Stimulated activated CD8-positive, alpha-beta memory T cell treated with anti-CD3 and anti-CD28 coated beads, Interleukin-7, amount 100 ng/mL, for 24 hours (primary cell): ENCODE measurements at places on chromosomes 2 and 18.

GRCh38 chr2:24020244-24020643, 10.4 kb downstream of the MFSD2B start:
- DNase-seq, result no peak

DNA sequence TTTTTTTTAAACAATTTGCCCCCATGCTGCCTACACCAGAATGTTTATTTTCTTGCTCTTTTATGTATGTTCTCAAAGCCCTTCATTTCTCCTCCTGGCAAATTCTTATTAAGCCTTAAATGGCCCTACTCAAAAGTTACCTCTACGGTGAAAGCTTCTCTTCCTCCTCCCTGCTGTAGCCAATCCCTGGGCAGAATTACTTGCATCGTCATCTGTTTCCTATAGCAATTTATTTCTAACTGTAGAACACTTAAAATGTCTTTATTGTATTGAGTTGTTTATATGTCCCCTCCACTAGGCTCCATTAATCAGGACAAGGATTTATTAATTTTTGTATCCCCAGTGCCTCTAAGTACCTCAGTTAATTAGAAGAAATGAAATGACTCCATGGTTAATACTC, 2.5 kb upstream of the RAD51AP2 start:
- no peak for DNase-seq

- no peak for DNase-seq
Observed at GRCh38 chr18:68402784-68403183, 312.1 kb downstream of the TMX3 start.

DNA sequence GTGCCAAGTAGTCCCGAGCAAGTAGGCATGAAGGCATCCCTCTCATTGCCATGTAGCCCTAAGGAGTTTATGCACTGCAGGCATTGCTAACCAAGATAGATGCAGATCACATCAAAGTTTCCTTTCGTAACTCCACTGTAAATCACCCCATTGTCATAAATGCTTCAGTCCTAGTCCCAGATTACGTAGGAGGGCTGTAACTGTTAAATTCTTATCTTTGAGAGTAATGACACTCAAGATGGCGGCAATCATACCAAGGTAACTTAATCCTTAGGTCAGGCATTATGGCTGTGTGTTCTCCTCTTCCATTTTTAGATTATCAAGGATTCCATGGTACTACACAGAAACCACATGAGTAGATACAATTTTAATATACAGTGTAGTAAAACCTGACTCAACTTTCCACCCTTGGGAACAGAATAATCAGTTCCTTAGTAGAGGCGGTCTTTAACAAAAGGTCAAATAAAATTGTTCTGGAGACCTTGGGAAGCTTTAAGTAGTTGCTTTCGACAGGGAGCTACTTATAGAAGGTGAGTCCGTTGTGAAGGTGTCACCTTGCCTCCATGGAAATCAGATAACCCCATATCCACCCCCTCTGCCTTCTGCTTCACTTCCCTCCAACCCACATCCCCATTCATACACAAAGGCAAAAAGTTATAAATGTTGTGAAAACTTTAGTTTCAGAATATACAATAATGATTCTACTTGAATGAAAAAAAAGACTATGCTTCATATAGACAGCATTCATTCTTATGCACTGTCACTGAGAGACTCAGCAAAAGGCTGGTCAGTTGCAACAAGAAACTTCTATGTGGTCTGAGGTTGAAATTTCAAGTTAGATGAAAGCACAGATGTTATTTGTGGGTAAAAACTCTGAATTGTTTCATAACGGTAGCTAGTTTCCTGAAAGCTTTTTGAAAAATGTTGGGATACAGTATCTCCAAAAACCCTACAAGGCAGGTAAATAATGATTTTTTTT, 64.8 kb upstream of the GALNT5 start:
- no peak for DNase-seq

DNA sequence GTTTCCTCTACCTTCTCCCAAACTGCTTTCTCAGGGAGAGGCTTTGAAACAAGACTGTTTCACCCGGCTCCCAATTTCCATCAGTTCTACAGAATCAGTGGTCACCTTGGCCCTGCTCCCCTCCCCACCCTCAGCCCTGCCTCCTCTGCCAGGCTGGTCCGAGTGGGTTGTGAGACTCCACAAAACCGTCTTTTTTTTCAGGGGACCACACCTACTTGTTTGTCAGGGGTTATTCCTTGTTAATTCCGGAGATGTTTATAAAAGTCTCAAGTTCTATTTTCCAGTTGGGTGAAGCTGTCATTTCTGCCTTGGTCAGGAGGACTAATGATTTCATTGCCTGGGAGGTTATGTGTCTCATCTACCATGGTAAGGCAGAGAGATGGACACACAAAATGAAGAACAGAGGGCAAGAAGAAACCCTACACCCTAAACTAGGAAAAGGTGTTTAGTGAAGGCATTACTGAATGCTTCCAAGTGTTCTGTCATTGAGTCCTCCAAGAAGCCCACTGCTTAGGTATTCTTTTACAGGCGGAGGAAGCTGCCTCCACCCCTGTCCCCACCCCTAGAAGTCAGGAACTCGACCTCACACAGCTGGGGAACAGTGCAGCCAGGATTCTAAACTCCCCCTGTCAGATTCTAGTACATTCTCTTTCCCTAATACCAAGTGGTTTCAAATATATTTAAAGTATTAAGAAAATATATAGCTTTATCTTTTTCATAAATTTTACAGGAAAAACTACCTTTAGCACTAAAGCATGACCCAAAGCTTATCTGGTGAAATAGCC, 46.3 kb downstream of the COPS8 start:
- DNase-seq, result no peak

GRCh38 chr2:203898657-203899056, 31.1 kb downstream of the CTLA4 start:
- no peak for DNase-seq

- no peak for DNase-seq
Observed at GRCh38 chr2:48938231-48938630, 182.7 kb upstream of the LHCGR start.

DNA sequence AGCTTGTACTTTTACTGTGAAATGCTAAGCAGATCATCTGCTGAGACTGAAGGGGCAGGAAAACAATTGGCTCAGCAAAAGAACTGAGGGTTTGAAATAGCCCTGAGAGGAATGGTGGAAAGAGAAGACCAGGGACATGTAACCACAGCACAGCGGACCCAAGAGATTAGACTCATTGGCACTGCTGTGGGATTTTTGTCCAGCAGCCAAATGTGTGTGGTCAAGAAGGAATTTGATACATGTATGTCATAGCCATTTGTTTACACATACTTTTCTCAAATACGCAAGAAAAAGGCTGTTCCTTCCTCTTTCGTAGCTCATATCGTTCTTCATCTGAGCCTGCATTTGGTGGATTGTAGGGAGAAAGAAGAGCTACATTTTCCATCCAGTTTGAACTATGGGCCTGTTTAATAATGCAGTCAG, 73.8 kb downstream of the TRABD2A start:
- no peak for DNase-seq

GRCh38 chr18:54261894-54262293, 7.4 kb upstream of the POLI start:
- no peak for DNase-seq

- no peak for DNase-seq
Observed at GRCh38 chr2:100718065-100718629, 101.8 kb upstream of the NPAS2 start.

DNA sequence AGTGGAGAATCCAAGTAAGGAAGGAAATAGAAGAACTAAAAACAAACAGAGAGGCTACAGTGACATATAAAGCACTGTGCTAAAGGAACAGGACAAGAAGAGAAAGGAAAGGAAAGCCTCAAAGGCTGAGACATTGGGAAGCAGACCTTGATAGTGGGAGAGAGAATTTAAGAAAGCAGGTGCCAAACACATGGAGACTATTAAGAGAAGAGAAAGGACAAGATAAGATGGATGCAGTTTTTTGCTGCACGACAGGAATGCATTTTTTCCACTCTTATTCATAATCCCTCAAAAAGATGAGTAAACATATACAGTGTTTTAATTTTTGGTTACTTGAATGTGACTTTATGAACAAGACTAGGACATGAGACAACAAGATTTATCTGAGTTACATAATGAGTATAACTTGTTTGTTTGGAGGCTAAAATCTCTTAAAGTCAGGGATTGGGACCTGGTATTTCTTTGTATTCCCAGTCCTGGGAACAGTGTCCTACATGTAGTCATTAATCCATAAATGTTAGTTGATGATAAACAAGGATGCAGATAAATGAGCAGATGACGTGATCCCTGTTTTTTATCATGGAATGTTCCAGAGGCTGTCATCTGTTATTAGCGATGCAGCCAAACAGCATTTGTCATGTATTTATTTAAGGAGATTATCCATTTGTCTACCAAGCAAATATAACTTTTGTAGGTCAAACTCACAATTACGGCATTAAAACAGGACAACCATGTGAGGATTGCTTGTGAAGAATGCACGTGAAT, 141.7 kb downstream of the DNER start:
- DNase-seq, result no peak

DNA sequence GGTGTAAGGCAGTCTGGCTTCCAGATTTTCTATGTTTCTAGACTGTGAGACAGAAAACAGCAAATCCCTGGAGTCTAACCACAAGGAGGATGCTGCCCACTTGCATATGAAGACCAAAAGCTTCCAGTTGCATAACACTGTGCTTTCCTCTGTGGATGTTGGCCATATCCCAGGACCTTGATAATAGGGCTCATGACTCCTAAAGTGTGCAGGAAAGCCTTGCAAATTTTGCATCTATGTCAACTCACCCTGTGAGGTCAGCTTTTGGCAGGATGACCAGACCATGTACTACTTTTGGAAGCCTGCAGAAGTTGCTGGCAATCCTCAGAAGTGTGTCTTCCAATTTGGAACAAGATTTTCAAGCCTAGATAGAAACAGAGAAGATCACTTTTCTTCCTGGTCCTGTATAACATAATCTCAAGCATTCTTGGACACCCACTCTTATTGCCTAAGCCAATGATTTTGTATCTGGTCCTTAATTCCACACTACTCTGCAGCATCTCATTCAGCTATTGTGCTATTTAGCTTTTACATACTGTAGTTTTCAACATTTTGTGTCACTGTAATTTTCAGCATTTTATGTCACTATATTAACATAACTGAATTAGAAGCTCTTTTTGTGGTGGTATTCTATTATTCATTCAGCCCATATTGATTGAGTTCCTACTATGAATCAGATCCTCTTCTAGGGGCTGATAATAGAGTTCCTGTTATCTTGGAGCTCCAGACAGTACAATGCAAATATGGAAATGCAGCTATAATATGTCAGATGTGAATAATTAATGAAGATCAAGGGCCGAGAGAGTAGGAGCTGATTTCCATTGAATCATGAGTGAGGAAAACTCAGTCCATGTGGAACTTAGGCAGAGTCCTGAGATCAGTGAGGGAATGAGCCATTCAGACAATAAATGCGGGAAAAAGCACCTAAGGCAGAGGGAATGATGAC, 85.3 kb upstream of the RAB27B start:
- DNase-seq, result no peak

DNA sequence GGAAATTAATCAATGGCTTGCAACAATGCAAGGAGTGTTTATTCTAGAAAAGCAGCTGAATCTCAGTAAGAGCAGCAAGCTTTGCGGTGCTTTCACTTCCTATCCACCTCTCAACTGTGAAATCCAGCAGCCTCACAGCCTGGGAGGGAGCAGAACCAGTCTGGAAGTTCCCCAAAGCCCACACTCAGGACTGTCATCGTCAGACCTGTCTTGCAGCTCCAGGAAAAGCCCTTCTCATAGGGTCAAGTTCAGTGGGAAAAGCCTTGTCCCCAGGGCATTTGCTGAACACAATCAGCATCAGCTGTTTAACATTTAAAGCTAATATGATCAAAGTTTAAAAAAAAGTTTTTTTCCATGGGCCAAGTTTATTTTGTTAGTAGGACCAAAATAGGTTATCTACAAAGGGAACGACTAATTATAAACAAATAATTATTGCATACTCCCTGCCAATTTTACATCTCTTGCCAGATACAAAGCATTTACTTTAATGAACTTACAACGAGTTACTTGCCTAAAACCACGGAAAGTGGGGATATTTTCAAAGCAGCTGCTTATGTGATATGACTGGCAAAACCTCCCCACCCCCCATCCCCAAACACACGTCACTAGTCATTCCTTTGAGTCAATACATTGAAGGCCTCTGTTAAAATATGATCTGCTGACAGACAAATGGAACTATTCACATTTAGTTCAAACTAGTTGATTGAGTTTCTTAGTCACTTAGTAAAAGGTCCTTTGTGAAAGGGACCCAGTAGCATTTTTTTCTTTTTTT, 36.8 kb downstream of the PARD6G start:
- DNase-seq, result no peak

DNA sequence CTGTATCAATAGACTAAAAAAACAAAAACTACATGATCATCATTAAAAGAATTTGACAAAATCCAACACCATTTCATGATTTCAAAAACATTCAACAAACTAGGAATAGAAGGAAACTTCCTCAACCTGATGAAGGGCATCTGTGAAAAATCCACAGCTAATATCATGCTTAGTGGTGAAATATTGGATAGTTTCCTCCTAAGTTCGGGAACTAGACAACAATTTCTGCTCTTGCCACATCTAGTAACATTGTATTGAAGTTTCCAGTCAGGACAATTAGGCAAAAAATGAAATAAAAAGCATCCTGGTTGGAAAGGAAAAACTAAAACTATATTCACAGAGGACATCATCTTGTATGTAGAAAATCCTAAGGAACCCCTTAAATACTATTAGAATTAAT, 34.8 kb downstream of the TNS1 start:
- DNase-seq, result no peak

DNA sequence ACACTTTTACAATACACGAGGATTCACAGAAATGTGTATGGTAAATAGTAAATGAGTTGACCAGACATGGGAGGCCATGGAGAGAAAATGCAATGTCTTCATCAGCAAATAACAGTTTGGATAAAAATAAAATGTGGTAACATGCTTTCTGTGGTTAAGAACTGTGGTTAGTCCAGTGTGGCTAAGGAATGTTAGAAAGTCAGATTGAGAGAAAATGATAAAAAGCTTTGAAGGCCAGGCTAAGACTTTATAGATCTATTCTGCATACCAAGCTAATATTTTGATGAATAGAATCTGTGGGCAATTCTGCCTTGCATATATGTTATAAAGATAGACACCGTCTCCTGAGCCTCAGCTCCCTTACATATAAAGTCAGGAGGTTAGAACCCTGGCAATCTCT, 215.9 kb downstream of the SOX11 start:
- no peak for DNase-seq

DNA sequence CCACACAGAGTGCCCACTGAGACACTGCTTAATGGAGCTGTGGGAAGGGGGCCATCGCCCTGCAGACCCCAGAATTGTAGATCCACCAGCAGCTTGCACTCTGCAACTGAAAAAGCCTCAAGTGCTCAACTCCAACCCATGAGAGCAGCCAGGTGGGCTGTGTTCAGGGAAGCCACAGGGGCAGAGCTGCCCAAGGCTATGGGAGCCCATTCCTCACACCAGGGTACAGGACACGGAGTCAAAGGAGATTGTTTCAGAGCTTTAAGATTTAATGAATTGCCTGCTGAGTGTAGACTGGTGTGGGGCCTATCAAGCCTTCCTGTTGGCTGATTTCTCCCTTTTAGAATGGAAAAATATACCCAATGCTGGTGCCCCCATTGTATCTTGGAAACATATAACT, 17.2 kb downstream of the TPO start:
- no peak for DNase-seq
